Jurkat, Clone E6-1 (cell line): ENCODE measurements at places on chromosomes 12 and 14.

DNA sequence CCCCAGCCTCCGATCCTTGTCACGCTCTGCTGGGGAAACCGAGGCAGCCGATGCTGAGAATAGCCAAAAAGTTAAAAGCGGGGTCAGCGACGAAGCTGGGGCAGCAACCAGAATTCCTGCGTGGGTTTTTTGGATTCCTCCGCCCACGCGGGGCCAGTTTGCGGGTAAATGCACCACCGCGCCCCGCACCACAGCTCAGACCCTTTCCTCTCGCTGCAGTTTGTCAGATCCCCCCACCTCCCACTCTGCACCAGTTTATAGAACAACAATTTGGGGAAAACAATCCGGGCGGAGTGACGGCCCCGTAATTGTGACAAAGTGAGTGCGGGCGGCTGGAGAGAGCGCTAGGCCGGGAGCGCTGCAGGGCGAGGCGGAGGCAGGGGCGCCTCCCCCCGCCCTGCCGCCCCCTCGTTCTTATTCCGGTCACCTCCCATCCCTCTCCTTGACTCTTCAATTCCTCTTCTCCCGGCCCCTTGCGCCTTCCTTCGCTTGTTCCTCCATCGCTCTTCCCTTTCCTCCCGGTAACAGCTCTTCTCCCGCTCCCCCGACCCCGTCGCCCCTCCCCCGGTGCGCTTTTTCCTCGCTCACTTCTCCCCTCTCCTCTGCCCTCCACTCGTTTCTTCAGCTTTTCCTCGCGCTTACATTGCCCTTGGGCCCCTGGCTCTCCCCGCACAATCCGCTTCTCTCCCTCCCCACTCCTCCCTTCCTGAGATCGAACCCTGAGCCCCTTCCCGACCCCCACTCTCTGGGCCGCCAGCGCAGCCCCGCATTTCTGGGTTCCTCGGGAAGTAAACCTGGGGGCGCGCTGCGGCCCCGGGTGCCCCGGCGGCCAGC lies 646 bp upstream of the DNAJC22 start:
- no peak for DNase-seq

DNA sequence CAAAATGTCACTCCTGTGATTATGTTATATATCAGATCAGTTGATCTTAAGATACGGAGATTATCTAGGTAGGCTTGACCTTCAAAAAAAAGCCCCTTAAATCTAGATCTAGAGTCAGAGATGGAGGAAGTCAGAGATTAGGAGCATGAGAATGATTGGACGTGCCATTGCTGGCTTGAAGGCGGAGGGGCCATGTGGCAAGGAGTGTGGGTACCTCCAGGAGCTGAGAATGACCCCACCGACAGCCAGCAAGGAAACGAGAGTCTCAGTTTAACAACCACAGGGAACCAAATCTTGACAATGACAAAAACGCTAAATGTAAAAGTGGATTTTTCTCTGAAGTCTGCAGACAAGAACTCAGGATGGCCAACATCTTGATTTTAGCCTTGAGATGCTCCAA lies 32.5 kb upstream of the MANSC4 start:
- DNase-seq: no peak

DNA sequence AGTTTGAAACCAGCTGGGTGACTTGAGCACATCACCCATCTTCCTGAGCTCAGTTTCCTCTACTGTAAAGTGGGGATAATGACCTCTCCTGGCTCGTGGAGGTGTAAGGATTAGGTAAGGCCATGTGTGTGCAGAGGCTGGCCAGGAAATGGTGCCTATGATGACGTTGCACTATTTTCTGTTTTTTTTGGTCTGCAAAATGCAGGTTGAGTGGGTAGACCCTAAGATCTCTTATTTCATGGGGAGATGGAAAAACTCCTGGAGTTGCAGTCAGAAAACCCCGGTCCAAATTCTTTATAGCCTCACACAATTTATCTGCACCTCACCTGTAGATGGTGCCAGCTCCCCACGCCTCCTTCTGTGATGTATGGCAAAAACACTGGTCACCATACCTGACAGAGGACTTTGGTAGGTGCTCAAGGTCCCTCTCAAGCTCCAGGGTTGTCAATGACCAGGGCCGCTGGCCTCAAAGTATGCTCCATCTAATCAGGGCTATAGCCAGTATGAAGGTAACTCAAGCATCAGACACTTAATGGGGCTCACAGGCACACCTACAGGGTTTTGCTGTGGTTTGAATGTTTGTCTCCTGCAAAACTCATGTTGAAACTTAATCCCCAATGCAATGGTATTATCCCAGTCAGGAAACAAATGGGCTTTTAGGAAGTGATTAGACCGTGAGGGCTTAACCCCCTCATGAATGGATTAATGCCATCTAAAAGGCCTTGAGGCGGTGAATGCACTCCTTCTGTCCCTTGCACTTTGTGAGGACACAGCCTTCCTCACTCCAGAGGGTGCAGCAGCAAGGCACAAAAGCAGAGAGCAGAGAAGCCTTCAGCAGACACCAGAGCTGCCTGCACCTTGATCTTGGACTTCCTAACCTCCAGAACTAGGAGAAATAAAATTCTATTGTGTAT lies 17.6 kb downstream of the C14orf132 start:
- no peak for DNase-seq

GRCh38 chr12:96434107-96434506 lies 33.9 kb upstream of the CDK17 start:
- DNase-seq: peak; percentile 98

DNA sequence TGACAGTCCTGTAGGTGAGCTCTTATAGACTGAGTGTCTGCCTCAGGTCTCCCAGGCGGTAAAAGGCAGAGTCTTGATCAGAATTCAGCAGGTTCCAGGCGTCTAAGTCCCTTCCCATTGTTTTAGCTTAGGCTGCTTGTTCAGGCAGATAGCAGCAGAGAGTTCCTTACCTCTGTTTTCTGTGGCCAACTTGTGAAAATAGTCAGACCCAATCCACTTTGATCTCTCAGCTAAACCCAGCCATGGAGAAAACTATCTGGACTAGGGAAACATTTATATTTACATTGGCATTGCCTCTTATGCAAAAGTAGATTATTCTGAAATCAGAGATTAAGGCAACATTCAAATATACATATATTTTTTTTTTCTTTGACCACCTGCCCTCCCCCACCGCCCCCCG lies 21.4 kb downstream of the CCDC62 start:
- DNase-seq: no peak

- no peak for DNase-seq
These were observed 215.0 kb downstream of the BMP4 start for GRCh38 chr14:53741479-53742232.

DNA sequence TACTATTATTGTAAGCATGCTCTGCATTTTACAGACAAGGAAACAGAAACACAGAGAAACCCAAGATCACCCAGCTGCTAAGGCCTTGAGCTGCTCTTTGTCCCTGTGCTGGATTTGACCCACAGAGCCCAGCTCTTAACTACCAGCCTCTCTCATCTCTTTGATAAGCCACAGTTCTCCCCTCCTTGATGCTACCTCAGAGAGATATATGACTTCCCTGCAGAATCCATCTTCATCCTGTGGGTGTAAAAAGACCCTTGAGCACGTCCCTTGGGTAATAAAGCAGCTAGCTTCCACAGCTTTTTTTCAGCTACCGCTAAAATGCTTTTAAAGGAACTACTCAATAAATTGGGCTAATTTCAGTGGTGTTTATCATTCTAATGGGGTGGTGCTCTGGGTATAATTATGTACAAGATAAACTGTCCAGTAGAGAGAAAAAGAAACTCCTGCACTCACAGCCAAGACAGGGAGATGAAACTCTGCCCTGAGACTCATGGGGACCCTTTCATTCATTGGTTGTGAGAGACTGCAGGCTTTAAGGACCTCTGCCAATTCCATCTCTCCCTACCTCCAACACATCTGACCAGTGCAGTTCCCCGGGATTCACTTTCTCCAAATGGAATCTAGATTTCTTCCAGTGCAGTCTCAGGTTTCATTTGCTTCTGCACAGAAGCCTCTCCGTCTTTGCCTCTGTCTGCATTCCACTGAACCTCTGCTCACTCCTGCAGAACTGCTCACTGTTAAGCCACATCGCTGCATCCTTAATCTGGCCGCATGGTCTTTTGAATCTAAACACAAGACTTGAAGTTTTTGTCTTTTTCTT lies 24.7 kb upstream of the NTF3 start:
- no peak for DNase-seq

- no peak for DNase-seq
These were observed 63.6 kb downstream of the CRADD start for GRCh38 chr12:93740751-93741150.

GRCh38 chr12:26318661-26319068 lies 123.3 kb downstream of the SSPN start:
- no peak for DNase-seq

DNA sequence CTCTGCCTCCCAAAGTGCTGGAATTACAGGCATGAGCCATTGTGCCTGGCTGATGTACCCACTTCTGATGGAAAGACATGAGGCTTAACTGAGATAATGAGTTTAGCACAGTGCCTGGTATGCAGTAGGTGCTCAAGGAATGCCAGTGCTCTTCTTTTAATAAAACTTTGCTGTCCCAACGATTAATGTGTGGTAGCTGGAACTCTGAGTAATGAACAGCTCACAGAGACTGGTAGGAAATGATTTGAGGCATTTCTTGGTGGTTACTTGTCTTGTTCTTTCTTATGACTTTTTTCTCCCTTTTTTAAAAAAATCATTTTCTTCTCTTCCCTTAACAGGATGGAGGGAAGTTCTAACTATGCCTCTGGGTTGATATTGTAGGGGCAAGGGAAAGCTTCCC lies 235.7 kb upstream of the PWP1 start:
- DNase-seq: no peak

- DNase-seq: no peak
These were observed 1353.2 kb downstream of the AACS start for GRCh38 chr12:126418400-126418799.

DNA sequence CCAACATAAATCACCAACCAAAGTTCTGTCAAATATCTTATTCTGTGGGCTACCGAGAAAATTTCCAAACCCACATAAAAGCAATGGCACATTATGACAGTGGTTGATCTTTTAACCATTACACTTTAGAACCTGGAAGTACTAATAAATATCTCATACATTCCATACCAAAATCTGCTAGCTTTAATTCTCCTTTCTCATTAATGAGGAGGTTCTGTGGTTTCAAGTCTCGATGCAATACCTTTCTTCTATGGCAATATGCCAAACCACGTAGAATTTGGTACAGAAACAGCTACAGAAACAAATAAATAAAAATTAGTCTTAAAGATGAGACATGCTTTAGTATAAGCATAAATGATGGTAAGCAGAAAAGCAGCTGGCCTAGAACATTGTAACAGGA lies 100.7 kb downstream of the ELK3 start:
- DNase-seq: peak; percentile 20

GRCh38 chr12:111085096-111085495 lies 164.7 kb upstream of the MYL2 start:
- DNase-seq: no peak

GRCh38 chr12:12194206-12194605 lies 72.6 kb downstream of the LRP6 start:
- no peak for DNase-seq

- DNase-seq: no peak
These were observed 18.2 kb downstream of the CD9 start for GRCh38 chr12:6218347-6218925.

GRCh38 chr12:26614011-26614616 lies 218.9 kb downstream of the ITPR2 start:
- peak; percentile 16 for DNase-seq

DNA sequence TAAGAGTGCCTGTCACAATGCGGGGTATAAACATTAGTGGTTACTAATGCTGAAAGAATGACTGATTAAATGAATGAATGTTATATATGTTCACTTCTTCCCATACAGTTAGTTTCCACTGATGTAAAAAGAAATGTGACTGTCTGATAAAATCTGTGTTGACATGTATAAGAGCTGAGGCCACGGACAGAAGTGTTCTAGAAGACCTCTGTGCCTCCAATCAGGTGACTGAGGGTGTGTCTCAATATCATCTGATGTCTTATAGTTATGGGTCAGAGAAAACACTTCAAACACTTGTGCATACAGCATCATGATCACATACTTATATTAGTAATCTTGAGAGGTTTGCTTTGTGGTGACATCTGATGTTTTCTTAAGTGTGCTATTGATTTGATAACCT lies 183.4 kb downstream of the TTC7B start:
- no peak for DNase-seq

DNA sequence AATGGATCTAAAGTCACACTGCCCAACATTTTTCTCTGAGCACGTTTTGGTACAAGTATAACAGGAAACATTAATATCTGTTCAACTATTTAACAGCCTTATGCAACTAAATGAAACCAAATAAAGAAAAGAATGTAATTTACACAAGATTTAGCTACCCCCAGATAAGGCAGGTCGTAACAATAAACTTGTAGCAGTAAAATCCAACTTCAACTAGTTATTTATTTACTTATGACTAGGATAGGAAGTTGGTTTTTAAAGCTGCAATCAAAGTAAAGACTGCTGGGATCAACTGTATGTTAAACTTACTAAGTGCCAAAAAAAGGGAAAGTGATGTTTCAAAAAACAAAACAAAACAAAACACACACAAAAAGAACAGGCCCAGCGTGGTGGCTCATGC lies 30.9 kb downstream of the FERMT2 start:
- no peak for DNase-seq

- no peak for DNase-seq
These were observed 61.6 kb downstream of the TMTC1 start for GRCh38 chr12:29722164-29722563.

DNA sequence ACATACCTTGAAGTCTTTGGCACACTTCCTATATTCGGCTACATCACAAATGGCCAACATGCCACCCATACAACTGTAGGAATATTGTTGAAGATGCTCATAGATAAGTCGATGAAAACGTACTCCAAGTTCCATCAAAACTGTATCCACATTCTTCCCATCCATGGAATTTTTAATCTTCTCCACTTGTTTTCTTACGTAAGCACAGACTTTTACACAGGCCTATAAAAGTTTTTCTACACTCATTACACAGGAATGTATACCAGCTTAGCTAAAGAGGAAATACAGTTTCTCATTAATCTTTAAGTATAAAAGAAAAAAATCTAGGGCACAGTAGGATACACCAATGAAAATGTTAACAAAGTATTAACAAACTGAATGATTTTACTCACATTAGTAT lies 59.1 kb downstream of the EXOC5 start:
- DNase-seq: no peak

GRCh38 chr14:71773898-71774481 lies 158.2 kb upstream of the RGS6 start:
- DNase-seq: peak; percentile 19

DNA sequence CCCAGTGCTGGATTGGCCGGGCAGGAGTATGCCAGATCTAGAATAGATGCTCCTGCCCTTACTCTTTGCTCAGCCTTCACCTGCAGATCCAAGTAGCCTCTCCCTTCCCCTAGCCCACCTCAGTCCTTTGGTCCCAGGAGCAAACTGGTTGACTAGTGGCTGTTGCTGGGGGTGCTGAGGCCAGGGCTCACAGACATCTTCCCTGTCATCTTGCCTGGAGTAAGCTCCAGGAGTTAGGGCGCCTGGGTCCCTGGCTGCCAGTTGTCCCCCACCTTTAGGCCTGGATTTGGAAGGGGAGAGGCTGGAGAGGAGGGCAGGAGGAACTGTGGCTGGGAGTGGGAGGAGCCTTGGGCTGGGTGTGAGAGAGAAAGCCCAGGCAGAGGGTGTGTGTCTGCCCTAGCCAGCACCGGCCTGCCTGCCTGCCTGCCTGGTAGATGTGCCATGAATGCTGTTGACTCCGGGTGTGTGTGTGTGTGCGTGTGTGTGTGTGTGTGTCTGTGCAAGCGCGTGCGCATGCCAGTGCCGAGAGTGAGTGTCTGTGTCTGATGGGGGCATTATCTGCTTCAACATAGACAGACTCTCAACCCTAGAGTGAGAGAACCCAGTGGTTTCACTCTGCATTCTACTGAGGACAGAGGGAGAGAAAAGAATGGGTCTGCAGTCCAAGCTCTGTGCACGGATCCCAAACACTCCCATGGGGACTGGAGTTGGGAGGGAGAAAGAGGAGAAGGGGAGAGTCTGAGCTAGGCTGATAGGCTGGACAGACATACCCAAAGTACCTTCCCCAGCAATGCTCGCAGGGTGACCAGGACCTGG lies 845 bp upstream of the RARG start:
- DNase-seq: no peak
